ENCODE measurements at places on chromosomes 3 and 15.
A peak's percentile ranks its signal among the peaks of the same experiment; 100 is the strongest.

- no peak for DNase-seq
These were observed 39.7 kb downstream of the CCNL1 start for GRCh38 chr3:157120071-157120892.

- DNase-seq = no peak
These were observed 125.1 kb downstream of the SMAD6 start for GRCh38 chr15:66827039-66827697.

DNA sequence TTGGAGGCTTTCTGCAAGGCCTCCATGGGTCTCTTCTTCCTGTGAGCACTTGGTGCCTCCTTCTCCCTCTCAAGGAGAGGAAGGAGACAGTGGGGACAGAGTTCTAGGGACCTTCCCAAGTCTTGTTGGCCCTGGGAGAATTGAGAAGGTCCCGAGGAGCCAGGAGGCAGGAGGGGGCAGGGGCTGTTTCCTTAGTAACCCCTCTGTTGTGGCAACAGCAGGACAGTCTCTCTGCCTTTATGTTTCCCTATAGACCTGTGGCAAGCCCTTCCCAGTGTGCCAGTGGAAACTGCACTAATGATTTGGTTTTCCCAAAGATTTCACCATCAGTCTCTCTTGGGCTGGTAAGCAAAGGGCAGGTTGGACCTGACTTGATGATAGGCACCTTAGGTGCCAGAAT, 87.8 kb upstream of the GALNT15 start:
- no peak for DNase-seq

DNA sequence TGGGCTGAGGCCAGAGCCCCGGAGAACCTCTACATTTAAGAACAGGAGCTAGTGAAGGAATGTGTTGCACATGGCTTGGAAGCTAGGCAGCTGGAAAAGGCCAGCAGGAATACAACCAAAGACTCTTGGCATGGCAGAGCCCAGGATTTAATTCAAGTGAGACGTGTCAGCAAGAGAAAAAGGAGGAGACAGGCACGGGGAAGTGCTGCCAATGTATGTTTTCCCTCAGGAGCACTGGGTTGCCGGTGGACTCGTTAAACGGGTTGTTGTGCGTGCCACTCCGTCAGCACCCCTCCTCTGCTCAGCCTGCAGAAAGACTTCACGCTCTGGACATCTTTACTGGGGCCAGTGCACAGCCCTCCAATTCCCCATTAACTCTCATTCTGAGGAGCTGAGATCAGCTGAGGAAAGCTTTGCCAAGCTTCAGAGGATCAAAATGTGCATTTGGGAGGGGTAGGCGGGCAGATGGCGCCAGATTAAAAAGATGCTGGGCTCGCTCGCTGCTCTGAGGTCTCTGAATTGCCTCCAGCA, 103.7 kb downstream of the PDZRN3 start:
- DNase-seq = no peak

DNA sequence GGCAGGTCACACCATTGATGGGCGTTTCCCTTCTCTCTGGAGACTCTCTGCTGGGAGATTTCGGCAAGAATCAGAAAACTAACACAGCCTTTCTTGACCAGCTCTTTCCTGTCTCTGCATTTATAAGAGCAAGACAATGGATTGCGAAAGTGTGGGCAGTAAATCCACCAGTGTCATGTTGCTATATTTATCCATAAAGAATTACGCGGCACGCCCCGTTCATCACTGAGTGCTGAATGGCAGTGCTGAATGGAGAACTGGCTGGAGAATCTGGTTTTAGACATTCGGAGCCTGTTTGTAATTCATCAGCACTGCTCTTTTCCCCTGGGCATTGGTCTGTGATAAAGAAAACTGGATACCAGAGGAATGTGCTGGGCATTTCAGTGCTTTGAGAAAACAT, 2.0 kb upstream of the CEMIP start:
- DNase-seq = no peak

- no peak for DNase-seq
These were observed 17.0 kb downstream of the RPLP1 start for GRCh38 chr15:69469467-69470201.

GRCh38 chr3:27079427-27080257, 289.5 kb downstream of the NEK10 start:
- no peak for DNase-seq

DNA sequence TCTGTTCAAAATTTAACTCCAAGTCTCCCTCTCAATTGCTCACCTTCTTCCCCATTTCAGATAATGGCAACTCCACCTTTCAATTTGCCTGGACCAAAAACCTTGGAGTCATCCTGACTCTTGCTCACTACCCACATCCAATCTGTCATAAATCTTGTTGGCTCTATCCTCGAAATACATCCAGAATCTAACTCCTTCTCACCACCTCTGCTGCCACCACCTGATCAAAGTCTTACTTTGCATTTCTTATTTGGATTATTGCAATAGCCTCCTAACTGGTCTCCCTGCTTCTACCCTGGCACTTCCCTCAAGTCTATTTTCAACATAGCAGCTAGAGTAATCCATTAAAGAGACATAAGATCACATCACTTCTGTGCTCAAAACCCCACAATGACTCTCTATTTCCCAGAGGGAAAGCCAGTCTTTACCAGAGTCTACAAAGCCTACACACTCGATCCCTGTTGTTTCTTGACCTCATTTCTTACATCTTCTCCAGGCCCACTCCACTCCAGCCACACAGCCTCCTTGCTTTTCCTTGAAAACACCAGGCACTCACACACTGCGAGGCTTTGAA, 86.6 kb downstream of the GPR156 start:
- DNase-seq = no peak

DNA sequence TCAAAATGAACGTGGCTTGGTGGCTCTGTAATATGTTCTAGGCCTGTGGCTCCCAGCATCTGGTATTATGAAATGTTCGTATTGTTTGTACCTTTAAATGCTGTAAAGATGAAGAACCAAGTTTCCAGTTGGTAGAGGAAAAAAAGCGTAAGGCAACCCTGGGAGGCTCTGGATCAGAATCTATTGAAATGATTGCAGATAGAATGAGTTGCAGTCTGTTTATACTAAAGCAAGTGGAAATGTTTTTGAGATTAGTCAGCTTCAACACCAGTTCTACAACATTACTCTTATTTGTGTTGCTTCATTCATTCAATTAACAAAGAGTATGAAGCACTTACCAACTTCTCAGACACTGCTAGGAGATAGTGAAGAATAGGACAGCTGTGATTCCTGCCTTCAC, 5.3 kb downstream of the ARL6IP5 start:
- no peak for DNase-seq

DNA sequence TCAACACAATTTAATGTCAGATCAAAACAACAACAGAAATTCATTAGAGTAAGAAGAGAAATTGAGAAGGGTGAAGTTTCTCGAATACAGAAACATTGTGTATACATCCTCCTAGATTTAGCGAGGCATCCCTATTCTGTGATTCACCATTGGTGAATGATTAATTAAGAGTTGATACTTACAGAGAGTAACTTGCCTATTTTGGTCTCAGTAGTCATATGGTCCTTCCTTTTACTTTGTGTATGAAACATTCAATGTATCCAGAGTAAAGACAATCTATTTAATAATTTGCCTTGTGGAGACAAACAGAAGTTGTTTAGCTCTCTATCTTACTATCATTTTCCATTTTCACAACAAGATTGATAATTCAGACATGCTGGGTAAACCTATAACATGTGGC, 432.0 kb downstream of the ZPLD1 start:
- DNase-seq = no peak

DNA sequence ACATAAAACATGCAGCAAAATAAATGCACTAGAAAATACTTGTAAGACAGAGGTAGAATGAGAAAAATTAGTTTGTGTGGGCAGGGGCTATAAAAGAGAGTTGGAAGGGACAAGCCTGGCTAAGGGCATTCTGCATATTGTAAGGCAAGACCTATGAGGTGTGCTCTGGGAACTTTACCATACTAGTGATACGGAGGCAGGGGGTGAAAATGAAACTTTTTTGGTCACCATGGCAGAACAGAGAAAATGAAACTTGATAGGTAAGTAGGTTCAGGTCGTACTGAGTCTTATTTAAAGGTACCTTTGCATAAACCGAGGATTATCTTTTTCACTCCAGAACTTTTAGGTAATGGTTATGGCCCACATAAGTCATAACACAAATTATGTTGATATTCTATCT, 74.7 kb upstream of the ACKR4 start:
- DNase-seq = no peak

DNA sequence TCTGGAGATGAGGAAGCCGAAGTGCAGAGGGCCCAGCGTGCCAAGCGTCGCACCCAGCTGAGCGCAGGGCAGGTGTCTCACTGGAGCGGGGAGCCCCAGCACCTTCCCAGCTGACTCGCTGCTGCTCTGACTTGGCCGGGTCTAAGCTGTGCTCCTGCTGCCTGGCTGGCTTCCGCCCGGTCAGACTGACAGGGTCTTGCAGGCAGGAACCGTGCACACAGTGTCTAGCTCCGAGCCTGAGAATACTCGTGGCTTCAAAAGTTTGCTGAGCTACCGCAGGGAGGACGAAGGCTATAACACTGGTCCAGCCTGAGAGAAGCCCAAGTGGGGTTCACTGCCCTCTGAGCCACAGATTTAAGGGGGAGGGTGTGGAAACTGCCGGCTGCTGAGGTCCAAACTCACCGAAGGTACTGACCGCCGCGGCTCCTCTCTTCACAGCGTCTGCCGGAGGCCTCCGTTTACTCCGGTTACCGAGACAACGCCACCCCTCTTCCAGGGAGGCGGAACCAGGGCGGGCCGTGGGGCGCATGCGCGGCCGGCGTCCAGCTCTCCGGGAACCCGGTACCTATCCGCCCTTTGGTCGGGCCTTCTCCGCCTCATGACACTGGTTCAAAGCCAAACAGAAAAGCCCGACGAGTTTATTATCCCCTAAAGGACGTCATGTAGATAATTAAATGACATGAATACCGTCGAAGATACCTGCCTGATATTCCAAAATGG, at the start of gene CFAP44:
CFAP44 (minus strand) TSS at position 443 of the 720 bp plus-strand sequence. CDS start 7,829 bp downstream, outside the sequence.
- DNase-seq = no peak

DNA sequence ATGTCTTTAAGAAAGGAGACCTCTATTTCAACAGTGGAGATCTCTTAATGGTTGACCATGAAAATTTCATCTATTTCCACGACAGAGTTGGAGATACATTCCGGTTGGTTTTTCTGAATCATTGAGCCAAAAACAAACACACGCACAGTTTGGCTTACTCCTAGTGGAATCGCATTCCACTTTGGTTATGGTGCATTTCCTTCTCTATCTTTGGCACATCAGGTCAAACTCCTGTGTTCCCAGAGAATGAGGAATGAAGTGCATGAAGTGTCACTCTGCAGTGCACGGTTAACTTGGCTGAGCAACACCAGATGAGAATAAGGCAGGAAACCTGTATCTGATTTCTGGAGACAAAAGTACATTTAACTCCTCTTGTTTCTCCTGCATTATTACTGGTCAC, 38.5 kb downstream of the HDC start:
- DNase-seq = no peak

DNA sequence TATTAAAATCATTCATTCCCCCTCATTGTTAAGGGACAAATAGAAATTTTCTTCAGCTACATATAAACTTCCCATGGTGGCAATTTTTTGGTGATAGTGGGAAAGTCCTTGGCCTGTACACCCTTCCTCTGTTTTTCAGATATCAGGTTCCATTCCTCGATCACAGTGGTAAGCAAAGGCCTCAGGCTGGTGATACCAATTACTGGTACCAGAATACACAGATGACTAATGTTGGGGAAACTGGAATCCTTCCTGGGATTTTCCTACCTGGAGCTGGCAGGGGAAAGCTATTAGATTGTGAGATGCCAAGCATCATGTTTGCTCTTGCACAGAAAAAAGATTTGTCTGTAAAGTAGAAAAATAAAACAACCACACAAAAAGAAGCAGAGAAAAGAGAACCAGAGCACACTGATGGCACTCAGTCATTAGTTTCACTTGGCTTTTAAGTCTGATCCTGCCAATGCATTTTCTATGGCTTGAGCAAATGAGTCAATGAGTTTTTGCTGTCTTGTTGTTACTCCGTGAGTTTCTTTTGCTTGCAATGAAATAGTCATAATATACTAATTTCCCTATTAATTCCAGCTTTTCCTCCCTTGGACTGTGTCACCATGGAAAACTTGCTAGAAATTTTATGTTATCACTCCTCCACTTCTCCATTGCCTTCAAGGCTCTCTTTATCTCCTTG, 795.0 kb downstream of the ROBO1 start:
- DNase-seq = no peak

DNA sequence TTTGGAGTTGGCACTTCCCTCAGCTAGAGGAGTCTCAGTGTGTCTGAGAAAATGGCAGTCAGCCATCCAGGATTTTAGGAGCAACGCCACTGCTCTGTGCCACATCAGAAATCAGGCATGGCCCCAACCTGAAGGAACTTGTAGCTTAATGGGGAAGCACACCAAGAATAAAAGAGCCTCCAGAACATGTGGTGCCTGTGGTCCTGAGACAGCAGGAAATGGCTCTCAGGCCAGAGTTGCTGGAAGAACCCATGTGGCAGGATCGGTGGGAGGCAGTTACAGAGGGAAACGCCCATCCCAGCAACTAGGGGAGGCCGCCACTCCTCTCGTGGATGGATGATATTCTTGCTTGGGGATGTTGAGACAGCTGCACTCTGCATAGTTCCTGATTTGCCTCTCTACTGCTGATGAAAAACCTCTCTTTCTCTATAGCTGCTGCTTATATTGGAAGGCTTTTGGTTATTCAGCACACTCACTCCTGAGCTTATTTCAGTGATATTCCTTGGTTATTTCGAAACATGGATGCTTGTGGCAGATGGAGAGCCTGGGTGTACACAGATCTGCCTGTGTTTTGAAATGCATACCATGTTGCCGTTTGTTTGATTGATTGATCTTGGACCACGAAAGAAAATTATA, 52.4 kb downstream of the KLHL25 start:
- DNase-seq = peak; percentile 67

DNA sequence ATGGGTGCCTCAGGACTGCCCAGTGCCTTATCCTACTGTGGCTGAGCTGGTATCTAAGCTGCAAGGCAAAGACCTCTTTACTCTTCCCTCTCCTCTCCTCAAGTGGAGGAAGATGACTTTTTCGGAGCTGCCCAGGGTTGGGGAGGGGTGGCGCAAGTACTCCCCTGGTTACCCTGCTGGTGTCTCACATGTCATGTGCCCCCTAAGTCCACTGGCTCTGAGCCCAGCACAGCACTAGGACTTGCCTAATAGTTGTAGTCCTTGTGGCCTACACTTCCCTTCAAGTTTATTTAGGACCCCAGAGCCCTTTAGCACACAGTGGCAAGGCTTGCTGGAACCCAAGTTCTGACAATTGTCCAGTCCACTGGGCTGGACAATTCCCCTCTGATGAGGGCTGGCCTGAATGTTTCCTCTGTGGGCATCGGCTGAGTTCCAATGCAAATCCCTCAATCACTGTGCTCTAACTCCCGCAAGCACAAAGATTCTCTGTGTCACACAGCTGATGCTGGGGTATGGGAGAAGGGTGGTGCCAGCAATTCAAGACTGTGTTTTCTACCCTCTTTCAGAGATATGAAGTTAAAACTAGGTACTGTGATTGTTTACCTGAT, 60.4 kb downstream of the UQCC5 start:
- no peak for DNase-seq
